HS-27A (cell line): ENCODE measurements at places on chromosomes 3 and 15.

DNA sequence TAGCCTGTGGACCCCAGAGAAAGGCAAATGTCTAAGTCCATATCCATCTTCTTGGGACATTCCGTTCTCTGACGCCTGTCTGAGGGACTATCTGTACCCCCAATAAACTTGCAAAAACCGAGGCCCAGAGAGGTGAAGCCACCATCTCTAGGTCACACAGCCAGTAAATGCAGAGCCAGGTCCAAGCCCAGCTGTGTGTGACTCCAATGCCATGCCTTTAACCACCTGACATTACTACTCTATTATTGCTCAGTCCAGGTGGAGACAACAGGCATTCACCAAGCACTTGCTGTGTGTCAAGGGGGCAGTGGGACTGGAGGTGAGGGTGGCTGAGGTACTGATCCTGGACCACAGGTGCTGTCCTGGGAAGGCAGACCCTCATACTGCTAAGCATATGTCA is 25.4 kb downstream of the CYP8B1 start:
- DNase-seq: no peak

- DNase-seq: no peak
These were observed 176.4 kb downstream of the NFKBIZ start for GRCh38 chr3:102025606-102026270.

- DNase-seq: no peak
These were observed 342.7 kb upstream of the SATB1 start for GRCh38 chr3:18767756-18768303.

DNA sequence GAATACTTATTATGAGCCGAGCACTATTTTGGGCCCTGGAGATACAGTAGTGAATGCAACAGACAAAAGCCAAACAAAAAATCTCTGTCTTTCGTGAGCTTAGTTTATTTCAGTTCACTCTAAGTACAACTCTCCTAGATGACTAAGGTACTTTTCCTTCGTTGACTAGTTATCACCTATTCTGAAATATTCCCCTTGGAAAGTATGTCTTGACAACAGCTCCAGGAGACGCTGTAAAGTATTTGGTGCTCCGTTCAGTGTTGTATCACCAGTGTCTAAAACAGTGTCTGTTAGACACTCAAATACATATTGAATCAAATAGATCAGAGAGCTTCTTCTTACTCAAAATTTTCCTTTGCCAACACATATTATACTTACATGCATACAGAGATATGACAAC is 119.6 kb downstream of the TFDP2 start:
- no peak for DNase-seq

DNA sequence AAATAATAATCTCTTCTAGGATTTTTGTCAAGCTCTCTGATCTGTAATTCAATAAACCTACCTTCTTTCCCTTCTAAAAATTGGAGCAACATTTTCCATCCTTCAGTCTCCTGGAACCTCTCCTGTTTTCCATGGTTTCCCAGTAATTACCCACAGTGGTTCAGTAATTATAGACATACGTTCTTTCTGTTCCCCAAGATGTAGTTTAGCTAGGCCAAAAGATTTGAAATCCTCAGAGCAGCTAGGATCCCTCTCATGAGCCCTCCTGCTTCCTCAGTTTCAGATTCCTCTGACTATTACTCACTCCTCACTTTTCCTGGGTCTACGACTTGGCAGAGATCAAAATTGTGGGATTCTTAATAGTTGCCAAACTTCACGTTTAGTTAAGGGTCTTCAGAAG is 76.9 kb upstream of the IGSF10 start:
- DNase-seq: peak; percentile 4

GRCh38 chr3:190014940-190015339 is 105.8 kb downstream of the P3H2 start:
- no peak for DNase-seq

- peak; percentile 61 for DNase-seq
These were observed 1.8 kb downstream of the DIPK2A start for GRCh38 chr3:143973259-143974021.

DNA sequence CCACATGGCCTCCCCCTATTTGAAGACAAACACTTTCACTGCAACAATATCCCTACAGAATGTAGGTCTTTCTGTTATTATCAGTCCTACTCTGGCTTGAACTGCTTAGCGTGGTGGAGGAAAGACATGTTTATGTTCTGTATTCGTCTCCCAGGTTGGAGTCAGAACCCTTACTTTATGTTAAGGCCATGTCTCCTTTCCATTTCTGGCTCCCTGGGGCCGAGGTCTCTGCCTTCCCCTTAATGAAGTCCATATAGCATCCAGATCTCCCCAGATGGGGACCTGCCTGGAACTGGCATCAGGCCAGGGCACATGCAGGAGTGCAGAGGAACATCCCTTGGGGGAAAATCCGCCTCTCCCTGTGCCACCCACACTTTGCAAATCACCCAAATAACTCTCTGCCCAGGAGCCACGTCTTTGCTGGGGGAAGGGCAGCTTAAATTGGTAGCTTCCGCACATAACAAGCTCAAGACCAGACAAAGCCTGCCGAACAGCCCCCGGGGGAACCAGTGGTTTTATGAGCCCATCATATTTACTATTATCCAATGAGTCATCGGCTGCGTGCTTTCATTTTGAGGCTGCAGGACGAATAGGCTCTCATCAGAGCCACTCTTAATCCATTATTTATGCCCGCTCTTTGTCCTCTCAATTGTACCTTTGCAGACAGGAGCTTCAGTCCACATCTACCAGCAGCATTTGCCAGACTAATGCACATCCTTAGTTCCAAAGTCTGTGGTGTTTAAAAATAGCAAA is 237.0 kb downstream of the UACA start:
- no peak for DNase-seq

- peak; percentile 59 for DNase-seq
These were observed 61.2 kb upstream of the LRTM1 start for GRCh38 chr3:54988838-54989630.

DNA sequence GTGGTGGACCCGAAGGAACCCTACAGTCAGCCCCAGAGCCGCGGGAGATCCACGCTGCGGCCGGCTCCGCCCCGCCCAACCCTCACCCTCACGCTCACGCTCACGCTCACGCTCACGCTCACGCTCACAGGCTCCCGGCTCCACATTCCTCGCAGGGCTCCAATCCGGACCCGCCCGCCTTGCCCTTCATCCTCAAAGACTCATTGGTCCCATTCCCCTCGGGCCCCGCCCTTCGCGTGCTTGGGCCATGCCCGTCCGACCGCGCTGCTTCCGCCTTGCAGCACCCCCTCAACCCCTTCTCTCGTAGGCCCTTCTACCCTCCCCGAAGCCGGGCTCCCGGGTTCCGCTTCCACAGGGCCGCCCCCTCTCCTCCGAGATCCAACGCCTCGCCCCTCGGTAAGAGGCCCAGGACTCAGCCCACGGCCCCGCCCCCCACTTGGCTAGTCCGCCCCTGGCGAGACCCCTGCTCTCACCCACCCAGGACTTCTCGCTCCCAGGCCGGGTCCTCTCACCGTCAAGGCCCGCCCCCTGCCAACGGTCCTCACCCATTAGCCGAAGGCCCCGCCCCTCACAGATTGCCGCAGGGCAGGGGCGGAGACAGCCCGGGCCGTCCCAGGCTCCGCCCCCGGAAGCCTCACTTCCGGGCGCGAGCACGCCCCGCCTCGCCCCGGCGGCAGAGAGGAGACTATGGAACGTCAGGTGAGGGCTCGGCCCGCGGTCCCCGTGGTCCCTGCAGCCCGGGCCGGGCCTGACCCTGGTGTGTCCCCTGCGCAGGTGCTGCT is at the start of gene APEH:
Gene APEH (plus strand): TSS at position 637 of the 782 bp plus-strand sequence. CDS start 51 bp downstream, at position 688.
- peak; percentile 97 for DNase-seq

DNA sequence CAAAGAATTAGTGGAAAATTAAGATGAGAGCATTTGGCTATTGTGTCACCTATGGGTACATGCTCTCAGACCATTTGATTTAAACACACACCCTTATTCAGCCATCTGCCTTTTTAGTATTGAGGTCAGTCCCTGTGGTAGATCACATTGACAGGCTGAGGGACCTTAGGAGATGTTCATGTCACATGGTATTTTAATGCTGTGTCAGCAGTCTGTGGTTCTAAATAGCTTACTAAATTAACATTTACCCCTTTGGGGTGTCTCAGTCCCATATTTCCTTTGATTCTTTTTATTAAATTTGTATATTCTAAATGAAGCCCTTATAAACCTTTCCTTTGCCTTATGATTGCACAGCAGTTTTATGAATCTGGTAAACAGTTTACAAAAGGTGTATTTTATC is 2.3 kb downstream of the RBM5 start:
- no peak for DNase-seq

GRCh38 chr3:8776406-8776805 is 7.0 kb upstream of the OXTR start:
- DNase-seq: no peak

DNA sequence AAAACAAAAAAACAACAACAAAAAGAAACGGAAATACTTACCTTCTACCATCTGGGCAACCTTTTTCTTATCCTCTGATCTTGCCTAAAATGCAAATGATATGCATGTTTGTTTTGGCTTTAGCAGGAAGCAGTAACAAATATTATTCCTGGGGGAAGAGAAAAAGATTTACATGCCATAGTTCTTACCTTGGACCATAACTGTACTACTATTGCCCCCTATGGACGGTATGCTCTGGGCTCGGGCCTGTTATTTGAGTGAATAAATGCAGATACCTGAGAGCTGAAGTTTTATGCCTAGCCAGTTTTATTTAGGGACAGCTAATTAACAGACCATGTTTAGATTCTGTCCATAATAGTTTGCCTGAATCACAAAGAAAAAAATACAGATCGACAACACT is 12.6 kb upstream of the STARD5 start:
- no peak for DNase-seq

GRCh38 chr15:31385736-31386135 is 59.1 kb downstream of the KLF13 start:
- no peak for DNase-seq

DNA sequence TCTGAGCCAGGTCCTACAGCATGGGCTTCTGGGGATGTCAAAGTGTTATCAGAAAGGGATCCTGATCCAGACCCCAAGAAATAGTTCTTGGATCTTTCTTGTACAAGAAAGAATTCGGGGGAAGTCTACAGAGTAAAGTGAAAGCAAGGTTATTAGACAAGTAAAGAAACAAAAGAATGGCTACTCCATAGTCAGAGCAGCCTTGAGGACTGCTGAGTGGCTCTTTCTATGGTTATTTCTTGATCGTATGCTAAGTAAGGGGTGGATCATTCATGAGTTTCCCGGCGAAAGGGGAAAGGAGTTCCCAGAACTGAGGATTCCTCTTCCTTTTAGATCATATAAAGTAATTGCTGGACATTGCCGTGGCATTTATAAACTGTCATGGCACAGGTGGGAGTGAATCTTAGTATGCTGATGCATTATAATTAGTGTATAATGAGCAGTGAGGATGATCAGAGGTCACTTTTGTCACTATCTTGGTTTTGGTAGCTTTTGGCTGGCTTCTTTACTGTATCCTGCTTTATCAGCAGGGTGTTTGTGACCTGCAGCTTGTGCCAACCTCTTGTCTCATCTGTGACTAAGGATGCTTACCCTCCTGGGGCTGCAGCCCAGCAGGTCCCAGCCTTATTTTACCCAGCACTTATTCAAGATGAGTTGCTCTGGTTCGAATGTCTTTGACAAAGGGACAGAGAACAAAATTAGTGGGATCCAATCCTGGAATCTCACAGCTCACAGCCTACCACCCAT is 41.0 kb downstream of the CRYGS start:
- DNase-seq: no peak

DNA sequence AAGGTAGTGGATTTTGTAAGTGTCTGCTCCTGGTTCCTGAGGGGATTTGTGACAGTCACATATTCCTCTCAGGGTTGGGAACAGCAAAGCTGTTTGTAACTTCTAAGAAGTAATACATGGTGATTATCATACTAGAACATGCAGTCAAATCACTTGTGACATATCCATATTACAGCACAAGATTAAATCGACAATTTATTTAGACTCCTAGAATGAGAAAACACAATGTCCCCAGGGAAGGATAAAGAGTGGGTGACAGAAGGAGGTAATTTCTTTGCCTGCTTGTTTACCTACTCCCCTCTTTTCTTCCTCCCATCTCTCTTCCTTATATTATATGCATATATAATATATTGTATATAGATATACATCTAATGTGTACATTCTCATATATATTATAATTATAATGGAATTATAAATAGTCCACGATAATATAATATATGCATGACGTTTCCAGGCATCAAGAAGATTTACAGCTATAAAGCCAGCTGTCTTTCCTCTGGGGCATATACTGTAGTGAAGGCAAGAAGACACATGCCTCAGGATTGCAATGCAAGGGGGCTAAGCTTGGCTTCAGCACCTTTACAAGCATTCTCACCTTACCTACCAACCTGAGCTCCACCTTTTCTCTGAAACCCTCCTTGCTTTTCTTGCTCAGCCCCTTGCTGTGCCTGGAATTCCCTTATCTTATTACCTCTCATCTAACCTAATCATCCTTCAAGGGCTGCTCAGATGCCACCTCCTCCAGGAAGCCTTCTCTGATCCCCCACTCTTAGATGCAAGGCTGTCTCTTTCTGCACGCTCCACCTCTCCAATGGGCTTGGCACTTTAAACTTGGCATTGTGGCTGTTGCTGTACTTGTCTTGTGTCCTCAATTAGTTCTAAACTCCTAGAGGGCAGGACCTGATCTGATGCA is 73.1 kb upstream of the PIAS1 start:
- DNase-seq: no peak

GRCh38 chr3:13873818-13874217 is 6.1 kb downstream of the WNT7A start:
- no peak for DNase-seq

DNA sequence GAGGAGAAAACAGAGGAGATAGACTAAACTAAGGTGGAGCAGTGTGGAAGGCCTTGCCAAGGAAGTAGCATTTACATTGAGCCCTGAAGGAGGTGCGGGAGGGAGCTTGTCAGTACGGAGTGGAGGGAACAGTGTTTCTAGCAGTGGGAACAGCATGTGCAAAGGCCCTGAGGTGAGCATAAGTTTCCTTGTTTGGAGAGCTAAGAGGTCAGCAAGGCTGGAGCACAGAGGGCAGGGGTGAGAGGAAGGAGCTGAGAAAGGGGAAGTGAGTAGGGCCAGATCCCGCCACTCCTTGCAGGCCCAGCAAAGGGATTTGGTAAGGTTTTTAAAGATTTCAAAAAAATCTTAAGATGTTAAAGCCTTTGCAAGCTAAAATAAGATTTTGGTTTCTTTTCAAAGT is 70.1 kb downstream of the HMCES start:
- DNase-seq: no peak

GRCh38 chr15:85419161-85419560 is 38.8 kb downstream of the AKAP13 start:
- no peak for DNase-seq

GRCh38 chr3:106305882-106306435 is 437.1 kb upstream of the CBLB start:
- no peak for DNase-seq

- no peak for DNase-seq
These were observed 80.6 kb downstream of the GTF2E1 start for GRCh38 chr3:120823156-120823555.
